Spinal cord (tissue), 10 donors: ENCODE measurements at places on chromosomes 1 and 21. TPM values are rescaled to one million over a fixed set of nuclear protein-coding genes. Genes with fewer than 3 reads are reported as not detected.

- DNase-seq = no peak
Observed at GRCh38 chr1:155850345-155850744, 6.7 kb downstream of the GON4L start.

GRCh38 chr1:170213596-170213995, 67.8 kb downstream of the NTMT2 start:
- no peak for DNase-seq

GRCh38 chr21:44878053-44878982, 4.8 kb upstream of the PTTG1IP start:
- DNase-seq = no peak

GRCh38 chr1:8525216-8525557, 207.3 kb downstream of the SLC45A1 start:
- DNase-seq = peak; percentile 80

- no peak for DNase-seq
Observed at GRCh38 chr21:41215856-41216408, 48.0 kb downstream of the BACE2 start.

Gene HSPB7
- 1.4 TPM for total RNA-seq

Gene ETV3L
- total RNA-seq = 0.11 TPM

Gene PTGFRN
- total RNA-seq = 64.4 TPM
